ENCODE measurements at places on chromosomes 3 and 15.
A peak's percentile ranks its signal among the peaks of the same experiment; 100 is the strongest.

- no peak for DNase-seq
These were observed 173.2 kb upstream of the PRICKLE2 start for GRCh38 chr3:64398476-64398875.

GRCh38 chr15:38954090-38954489 is 389.5 kb upstream of the RASGRP1 start:
- no peak for DNase-seq

- no peak for DNase-seq
These were observed 288.9 kb downstream of the EDEM1 start for GRCh38 chr3:5476403-5476802.

DNA sequence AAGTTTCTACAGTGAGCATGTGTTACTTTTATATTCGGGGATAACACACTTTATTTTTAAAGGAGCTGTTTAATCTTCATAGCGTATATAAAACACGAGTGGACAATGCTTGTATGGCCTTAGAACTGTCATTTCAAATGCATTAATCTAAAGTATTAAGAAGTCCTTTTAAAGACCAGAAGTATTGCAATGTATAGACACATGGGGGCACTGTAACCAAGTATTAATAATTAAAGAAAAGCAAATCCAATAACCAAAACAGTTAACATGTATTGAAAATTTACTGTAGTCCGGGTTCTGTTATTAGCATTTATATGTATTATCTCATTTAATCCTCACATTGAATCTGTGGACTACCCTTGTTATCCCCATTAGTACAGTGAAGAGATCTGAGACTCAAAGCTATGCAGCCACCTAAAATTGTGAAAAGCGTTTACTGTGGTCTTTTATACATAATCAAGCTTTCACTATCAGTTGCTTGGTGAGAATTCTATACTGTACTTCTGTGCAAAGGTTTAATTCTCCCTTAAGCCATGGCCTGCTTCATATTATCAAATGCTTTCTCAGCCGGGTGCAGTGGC is 10.1 kb downstream of the ARL14 start:
- no peak for DNase-seq

GRCh38 chr15:77416954-77417353 is 3.0 kb downstream of the PEAK1 start:
- DNase-seq, result no peak

DNA sequence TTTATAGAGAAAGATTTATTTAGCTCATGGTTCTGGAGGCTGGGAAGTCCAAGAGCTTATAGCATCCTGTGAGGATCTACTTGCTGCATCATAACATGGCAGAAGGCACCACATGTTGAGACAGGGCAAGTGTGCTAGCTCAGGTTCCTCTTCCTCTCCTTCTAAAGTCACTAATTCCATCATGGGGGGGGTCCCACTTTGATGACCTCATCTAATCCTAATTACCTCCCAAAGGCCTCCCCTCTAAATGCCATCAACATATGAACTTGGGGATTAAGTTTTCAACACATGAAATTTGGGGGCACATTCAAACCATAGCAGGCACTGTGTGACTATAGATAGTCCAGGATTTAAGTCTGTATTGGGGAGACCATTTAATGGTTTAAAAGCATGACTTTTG is 297.1 kb upstream of the ROPN1 start:
- no peak for DNase-seq

GRCh38 chr15:29376590-29376989 is 107.0 kb upstream of the NSMCE3 start:
- DNase-seq, result no peak

DNA sequence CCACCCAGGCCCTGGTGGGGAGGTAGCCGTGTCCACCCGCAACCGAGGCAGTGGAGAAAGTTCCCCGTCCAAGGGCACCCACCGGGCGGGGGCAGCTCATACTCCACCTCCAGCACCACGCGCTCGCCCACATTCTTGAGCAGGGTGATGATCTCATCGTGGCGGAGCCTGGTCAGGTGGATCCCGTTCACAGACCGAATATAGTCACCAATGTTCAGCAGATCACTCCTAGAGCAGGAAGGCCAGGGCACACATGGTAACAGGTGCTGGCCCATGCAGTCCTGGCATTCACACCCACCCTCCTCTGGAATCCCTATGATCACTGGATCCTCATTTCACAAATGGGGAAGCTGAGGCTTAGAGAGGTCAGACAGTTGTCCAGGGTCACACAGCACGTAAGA is 15.8 kb downstream of the GRIP2 start:
- DNase-seq, result no peak

GRCh38 chr15:101124731-101125451 is 127.0 kb downstream of the CHSY1 start:
- peak; percentile 77 for DNase-seq

DNA sequence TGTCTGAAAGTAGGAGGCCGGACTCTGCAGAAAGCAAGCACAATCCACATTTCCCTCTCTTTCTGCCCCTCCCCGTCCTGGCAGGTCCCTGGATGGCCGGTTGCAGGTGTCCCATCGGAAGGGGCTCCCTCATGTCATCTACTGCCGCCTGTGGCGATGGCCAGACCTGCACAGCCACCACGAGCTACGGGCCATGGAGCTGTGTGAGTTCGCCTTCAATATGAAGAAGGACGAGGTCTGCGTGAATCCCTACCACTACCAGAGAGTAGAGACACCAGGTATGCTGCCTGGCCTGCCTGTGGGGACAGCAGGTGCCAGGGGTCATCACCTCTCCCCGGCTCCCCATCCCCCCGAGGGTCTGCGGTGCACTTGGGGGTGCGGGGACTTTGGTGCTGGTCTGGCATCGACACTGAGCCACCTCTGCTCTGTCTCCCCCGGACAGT is 89.6 kb downstream of the AAGAB start:
- no peak for DNase-seq

DNA sequence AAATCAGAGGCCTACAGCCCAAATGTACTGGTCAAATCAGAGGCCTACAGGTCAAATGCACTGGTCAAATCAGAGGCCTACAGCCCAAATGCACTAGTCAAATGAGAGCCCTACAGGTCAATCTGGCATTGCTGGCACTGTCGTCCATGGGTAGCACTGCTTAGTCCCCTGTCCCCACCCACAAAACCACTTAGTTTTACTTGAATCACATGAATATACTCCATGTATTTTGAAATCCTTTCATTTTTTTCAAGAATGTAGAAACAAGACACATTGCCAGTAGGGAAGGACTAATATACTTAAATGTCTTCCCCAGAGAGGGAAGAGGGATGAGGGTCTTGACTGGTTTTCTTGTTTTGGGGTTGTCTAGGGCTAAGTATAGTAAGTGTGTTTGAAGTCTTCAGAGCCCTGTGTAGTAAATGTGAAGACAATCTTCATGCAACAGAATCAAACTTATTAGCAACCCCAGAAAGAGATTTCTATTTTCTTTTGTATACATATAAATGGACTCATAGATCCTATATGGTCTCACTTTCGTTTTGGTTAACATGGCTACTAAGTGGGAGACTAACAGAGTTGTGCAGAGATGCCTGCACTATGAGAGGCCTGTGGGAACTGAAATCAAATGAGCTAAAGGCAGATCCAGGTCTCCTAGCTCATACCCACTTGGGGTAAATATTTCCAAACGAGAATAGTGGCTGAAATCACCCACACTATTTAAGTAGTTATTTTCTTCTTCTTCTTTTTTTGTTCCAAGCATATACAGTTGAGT is 38.3 kb upstream of the DCUN1D1 start:
- DNase-seq, result no peak

DNA sequence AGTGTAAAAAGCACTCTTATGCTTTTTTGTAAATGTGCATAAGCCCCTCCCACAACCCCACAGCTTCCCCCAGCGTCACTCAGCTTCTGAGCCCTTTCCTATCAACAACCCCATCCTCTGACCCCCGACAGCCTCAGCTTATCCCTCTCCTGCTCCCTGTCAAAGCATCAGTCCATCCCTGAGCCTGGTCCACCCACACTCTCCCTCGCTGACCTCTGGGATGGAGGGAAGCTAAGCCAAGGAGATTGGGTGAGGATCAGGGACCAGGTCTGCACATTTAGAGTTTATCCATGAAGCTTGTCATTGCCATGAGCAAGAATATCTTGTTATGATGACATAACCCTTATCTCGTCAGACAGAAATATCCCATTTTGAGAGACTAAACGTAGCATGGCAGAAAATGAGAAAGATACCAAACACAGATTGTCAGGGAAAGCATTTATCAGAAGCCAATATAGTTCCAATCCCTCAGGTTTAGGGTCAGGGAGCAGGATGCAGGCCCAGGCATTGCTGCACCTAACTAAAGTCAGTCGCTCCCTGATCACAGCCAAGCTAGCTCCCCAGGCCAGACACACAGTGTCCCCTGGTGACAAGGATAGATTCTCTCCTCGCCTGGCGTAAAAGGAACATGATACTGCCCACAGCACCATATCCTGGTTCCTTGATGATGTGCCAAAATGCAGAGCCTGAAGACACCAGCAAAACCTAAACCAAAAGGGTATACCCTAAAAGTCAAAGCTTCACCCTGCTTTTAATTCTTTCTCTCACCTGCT is 66.9 kb downstream of the DCLK3 start:
- DNase-seq, result no peak

DNA sequence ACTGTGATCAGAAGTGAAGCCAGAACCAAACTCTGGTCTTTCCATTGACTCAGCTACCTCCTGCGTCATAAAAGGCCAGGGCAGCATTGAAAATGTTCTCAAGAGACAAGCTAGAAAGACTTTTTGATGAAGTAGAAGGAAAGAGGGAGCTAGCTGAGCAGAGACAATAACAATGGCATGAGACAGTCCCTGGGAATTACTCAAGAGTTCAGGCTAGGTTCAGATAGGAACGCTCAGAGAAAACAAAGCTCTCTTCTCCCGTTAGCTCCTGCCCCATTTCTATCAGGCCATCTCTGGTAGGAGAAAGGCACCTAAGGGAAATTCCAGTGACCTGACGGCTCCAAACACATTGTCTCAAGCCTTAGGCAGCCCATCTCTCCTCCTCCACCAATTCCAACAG is 7.0 kb upstream of the OXTR start:
- peak; percentile 77 for DNase-seq

DNA sequence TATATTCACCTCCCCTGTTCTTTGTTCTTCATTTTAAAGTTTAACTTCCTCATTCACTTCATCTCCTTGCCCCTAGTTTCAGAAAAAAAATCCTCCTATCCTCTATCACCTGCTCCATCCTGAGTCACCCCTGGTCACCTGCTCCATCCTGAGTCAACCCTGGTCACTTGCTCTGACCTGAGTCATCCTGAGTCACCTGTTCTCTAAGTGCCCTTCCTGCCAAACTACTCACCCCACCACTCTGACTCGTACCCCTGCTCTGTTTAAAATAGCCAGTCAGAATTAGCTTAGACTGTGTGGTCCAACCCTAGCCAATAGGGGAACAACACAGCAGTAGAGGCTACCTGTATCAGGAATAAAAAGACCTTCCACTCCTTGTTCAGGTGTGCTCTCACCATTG is 716.9 kb downstream of the ZBBX start:
- DNase-seq, result no peak

DNA sequence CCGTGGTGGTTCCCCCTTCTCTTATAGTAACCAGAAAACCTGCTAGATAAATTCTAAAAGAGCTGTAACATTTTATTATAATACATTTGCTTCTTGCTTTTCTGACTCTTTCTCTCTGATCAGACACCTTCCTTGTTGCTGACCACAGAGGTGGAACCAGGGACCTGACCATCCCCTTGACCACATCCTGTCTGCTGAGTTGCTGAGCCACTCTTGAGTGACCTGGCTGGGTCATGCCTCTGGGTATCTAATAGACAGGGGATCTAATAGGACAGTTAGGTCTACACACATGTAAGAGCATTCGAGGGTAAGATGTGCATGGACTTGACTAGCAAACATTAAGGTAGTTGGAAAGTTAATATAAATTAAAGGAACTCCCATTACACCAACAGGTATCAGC is 22.8 kb upstream of the TRIM59 start:
- no peak for DNase-seq

GRCh38 chr3:115666081-115666480 is 42.8 kb downstream of the GAP43 start:
- DNase-seq, result no peak

- DNase-seq, result no peak
These were observed 66.1 kb downstream of the LSM3 start for GRCh38 chr3:14244521-14245247.

GRCh38 chr15:94352636-94353487 is 121.5 kb downstream of the MCTP2 start:
- no peak for DNase-seq

GRCh38 chr15:25875566-25875965 is 12.4 kb upstream of the ATP10A start:
- no peak for DNase-seq

DNA sequence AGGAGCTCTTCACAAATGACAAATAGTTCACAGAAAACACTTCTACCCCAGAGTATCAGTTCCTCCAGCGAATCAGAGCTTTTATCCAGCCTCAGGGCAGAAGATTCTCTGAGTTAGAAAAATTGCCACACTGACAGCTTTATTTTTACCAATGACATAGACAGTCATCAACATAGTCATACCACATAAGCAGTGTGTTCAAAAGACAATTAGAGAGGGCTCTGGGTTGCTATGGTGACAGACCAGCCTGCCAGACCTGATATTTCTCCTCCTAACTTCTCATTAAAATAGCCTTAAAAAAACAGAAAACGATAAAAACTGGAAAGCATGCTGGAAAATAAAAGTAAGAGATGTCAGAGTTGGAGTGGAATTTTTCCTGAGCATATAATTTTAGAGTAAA is 45.9 kb upstream of the COL6A5 start:
- no peak for DNase-seq

Data from AG04449 (cell line).